SK-N-SH (cell line): ENCODE measurements at places on chromosomes 7 and 10. TPM values are rescaled to one million over a fixed set of nuclear protein-coding genes. Genes with fewer than 3 reads are reported as not detected.

DNA sequence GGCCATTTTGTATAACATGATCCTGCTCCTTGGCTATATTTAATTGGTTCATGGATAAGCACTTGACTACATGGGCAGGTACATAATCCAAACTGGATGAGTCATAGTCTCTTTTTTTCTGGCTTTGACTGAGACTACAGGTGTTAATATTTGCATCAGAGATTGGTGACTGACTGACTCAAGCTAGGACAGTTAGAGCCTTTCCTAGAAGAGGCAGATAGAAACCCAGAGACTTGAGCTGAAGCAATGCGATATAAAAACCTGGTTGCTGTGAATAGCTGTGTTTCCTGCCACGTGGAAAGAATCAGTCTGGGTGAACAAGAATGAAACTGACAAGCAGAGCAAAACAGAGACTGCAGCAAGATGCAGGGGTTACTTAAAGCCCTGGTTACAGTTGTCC is 81.0 kb downstream of the SAMD9 start:
- H3K27ac ChIP-seq: no peak overlapping the region
- no peak overlapping the region for H3K4me3 ChIP-seq

- no peaks in the 10 kb centered on the region for H3K27me3 ChIP-seq
- DNase-seq: no peak
- no peaks in the 10 kb centered on the region for H3K36me3 ChIP-seq
- H3K27ac ChIP-seq: no peak overlapping the region
- H3K4me3 ChIP-seq: no peak overlapping the region
Observed at GRCh38 chr7:70925411-70926115, 206.4 kb upstream of the GALNT17 start.

GRCh38 chr7:22723637-22724036 is 3.4 kb upstream of the IL6 start:
- H3K4me1 ChIP-seq: peaks cover 14% of the 10 kb centered on the region; the same call in 1 of the 2 replicates
- no peak overlapping the region for H3K4me3 ChIP-seq
- peak overlapping the region; percentile 39 for H3K27ac ChIP-seq
- no peak for DNase-seq
- H3K36me3 ChIP-seq: no peaks in the 10 kb centered on the region
- no peaks in the 10 kb centered on the region for H3K27me3 ChIP-seq

ELMO1 gene
- polyA plus RNA-seq: 0.64 and 2.8 TPM in 2 replicates

GRCh38 chr7:148232784-148233183 is 357.8 kb upstream of the C7orf33 start:
- no peak overlapping the region for H3K4me3 ChIP-seq
- no peaks in the 10 kb centered on the region for H3K36me3 ChIP-seq
- H3K4me1 ChIP-seq: no peaks in the 10 kb centered on the region

- H3K4me1 ChIP-seq: no peaks in the 10 kb centered on the region
- H3K36me3 ChIP-seq: no peaks in the 10 kb centered on the region
- H3K27me3 ChIP-seq: no peaks in the 10 kb centered on the region
- no peak overlapping the region for H3K4me3 ChIP-seq
Observed at GRCh38 chr10:131708225-131708880, 192.5 kb upstream of the PPP2R2D start.

DNA sequence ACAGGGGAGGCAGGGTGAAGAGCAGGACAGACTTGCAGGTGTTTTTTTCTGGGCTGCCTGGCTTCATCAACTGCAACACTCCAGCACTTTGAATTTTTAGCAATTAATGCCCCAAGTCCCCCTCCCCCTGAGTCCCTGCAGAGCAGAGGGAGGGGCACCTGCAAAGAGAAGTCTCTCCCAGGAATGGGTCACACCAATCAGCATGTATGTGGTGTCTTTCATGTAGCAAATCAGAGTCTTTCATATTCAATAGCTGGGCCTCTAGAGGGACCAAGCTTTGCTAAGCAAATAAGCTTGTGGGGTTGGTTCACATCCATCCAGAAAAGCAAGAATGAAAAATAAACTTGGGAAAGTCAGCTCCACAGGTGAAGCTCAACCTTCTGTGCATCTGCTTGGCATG is 90.7 kb downstream of the PARP12 start:
- no peak overlapping the region for H3K27ac ChIP-seq
- H3K27me3 ChIP-seq: peaks cover 36% of the 10 kb centered on the region
- H3K4me1 ChIP-seq: no peaks in the 10 kb centered on the region
- DNase-seq: no peak
- no peak overlapping the region for H3K4me3 ChIP-seq

LBX1 gene
- polyA plus RNA-seq: not detected in 2 replicates

GRCh38 chr10:29482591-29483431 is 152.0 kb downstream of the SVIL start:
- no peaks in the 10 kb centered on the region for H3K27me3 ChIP-seq
- peaks cover 22% of the 10 kb centered on the region for H3K4me1 ChIP-seq
- H3K4me3 ChIP-seq: no peak overlapping the region

GRCh38 chr10:49157229-49157628 is 23.4 kb upstream of the FAM170B start:
- no peaks in the 10 kb centered on the region for H3K36me3 ChIP-seq
- DNase-seq: no peak
- H3K27ac ChIP-seq: no peak overlapping the region
- H3K4me3 ChIP-seq: no peak overlapping the region
- H3K4me1 ChIP-seq: no peaks in the 10 kb centered on the region

- H3K36me3 ChIP-seq: no peaks in the 10 kb centered on the region
- no peak overlapping the region for H3K27ac ChIP-seq
- H3K27me3 ChIP-seq: no peaks in the 10 kb centered on the region
- no peak overlapping the region for H3K4me3 ChIP-seq
- no peaks in the 10 kb centered on the region for H3K4me1 ChIP-seq
- no peak for DNase-seq
Observed at GRCh38 chr10:75736889-75737579, 305.6 kb downstream of the LRMDA start.

DNA sequence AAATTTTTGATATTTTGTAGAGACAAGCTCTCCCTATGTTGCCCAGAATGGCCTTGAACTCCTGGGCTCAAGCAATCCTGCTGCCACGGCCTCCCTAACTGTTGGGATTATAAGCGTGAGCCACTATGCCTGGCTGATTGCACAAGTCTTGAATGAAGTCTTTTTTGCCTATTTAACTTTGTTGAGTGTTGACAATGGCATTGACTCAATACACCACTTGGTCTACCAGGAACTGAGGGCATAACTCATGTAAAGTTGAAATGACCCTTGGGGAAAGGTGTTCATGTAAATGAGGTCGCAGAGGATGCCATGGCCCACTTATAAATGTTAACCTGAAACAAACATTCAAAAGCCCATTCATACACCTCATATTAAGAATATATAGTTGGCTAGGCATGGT is 7.4 kb upstream of the UCMA start:
- no peaks in the 10 kb centered on the region for H3K4me1 ChIP-seq
- no peak overlapping the region for H3K27ac ChIP-seq

- no peaks in the 10 kb centered on the region for H3K4me1 ChIP-seq
- no peak overlapping the region for H3K27ac ChIP-seq
- no peaks in the 10 kb centered on the region for H3K27me3 ChIP-seq
- H3K36me3 ChIP-seq: no peaks in the 10 kb centered on the region
Observed at GRCh38 chr10:95739056-95739455, 16.9 kb upstream of the ENTPD1 start.

HBP1 gene
- 27.2 and 36.8 TPM in 2 replicates for polyA plus RNA-seq

DNA sequence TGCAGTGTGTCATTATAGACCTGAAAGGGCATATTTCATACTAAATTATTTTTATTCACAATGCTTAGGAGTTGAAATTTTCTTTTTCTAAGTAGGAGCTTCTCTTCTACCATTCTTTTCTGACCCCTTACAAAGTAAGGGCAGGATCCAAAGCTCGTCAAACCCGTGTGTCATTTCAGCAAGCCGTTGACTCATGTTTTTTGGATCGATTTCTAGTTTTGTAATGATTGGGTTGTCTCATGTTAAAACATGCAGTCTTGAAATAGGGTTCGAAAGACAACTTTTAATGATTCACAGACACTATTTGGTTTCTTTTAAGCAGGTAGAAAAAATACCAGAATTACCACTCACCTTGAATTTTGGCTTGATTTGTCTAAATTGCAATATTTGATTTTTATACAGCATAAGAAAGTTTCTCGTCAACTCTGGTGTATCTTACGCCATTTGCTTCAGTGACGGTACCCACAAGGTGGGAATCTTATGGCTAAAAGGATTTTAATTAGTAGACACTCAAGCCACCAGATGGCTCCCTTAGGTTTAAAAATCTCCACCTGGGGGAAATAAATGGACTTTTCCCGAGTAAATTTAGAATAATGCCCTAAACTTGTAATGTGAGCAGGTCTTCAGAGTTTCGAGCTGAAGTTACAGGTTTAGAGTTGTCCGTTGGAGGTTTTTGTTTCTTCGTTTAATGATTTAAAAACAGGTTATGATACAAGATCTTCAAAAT is 283.4 kb downstream of the CCDC3 start:
- no peak for DNase-seq
- no peak overlapping the region for H3K27ac ChIP-seq
- H3K27me3 ChIP-seq: no peaks in the 10 kb centered on the region
- peaks cover 4% of the 10 kb centered on the region; the same call in 1 of the 2 replicates for H3K4me1 ChIP-seq
- H3K4me3 ChIP-seq: no peak overlapping the region

TMEM130 gene
- polyA plus RNA-seq: 1.2 and 1.3 TPM in 2 replicates

FAM13C gene
- 7.0 and 7.6 TPM in 2 replicates for polyA plus RNA-seq

ANKRD61 gene
- 0.50 and 0.53 TPM in 2 replicates for polyA plus RNA-seq

- no peak overlapping the region for H3K4me3 ChIP-seq
- no peaks in the 10 kb centered on the region for H3K27me3 ChIP-seq
- no peak overlapping the region for H3K27ac ChIP-seq
- H3K4me1 ChIP-seq: no peaks in the 10 kb centered on the region
Observed at GRCh38 chr10:50541921-50542320, 81.8 kb downstream of the SGMS1 start.

- no peak overlapping the region for H3K4me3 ChIP-seq
- DNase-seq: no peak
- no peaks in the 10 kb centered on the region for H3K4me1 ChIP-seq
- H3K36me3 ChIP-seq: no peaks in the 10 kb centered on the region
- no peaks in the 10 kb centered on the region for H3K27me3 ChIP-seq
Observed at GRCh38 chr10:3622845-3623621, 162.0 kb downstream of the KLF6 start.

- no peaks in the 10 kb centered on the region for H3K27me3 ChIP-seq
- H3K27ac ChIP-seq: no peak overlapping the region
Observed at GRCh38 chr7:12796397-12797127, 109.1 kb downstream of the ARL4A start.

DNA sequence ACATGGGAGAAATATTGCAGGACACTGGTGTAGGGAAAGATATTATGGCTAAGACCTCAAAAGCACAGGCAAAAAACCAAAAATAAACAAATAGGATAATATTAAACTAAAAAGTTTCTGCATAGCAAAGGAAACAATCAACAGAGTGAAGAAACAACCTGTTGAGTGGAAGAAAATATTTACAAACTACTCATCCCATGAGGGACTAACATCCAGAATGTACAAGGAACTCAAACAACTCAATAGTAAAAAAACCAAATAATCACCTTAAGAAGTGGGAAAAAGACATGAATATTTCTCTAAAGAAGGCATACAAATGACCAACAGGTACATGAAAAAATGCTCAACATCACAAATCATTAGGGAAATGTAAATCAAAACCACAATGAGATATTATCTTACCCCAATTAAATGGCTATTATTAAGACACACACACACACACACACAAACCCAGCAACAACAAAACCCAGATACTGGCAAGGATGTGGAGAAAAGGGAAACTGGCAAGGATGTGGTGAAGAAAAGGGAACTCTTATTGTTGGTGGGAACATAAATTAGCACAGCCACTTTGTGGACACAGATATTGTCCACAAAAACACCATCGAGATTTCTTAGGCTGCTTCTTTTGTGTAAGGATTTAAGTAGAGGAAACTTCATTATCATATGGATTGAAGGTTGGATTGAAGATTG is 9.8 kb upstream of the RAB18 start:
- peaks cover 8% of the 10 kb centered on the region; the same call in 1 of the 2 replicates for H3K27me3 ChIP-seq
- no peaks in the 10 kb centered on the region for H3K4me1 ChIP-seq
- no peak for DNase-seq

DNA sequence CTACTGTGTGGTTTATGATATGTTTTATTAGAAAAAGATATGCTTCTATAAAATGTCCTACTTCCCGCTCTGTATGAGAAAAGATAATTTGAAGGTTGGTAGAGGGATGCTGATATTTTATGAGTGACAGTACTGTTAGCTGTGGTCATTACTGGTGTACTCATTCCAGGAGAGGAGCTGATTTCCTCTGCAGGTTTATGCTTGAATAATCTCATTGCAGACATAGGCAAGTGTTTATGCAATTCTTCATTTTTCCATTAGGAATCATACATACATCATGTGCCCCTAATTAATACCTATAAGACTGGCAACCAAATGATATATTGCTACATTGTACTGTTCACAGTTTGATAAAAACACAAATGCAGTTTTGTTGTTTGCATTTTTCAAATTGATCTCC is 269.4 kb downstream of the MALRD1 start:
- H3K4me3 ChIP-seq: no peak overlapping the region
- no peaks in the 10 kb centered on the region for H3K36me3 ChIP-seq
- H3K4me1 ChIP-seq: no peaks in the 10 kb centered on the region
- no peak for DNase-seq

CALML5 gene
- polyA plus RNA-seq: not detected in 2 replicates

DNA sequence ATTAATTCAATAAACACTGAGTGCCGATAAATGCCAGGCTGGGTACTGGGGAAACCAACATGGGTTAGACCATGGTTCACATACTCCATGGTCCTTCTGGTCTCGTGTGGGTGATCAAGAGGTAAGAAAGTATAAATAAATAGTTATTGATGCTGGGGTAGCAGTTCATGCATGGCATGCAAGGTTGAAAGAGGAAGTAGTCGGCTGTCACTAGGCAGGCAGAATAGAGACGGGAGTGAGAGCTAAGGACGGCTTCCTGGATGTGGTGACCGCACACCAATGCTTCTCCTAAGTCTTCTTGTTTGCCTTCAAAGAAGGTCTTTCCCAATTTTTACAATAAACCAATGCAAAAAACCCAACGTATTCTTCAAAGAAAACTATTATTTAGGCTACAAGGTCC is 208.6 kb downstream of the ADAM12 start:
- no peak overlapping the region for H3K27ac ChIP-seq
- no peak for DNase-seq
- no peaks in the 10 kb centered on the region for H3K27me3 ChIP-seq
- H3K4me1 ChIP-seq: no peaks in the 10 kb centered on the region

- H3K27ac ChIP-seq: peak overlapping the region; percentile 35; the same call in 1 of the 2 replicates
- peaks cover 7% of the 10 kb centered on the region; the same call in 1 of the 2 replicates for H3K4me1 ChIP-seq
- no peaks in the 10 kb centered on the region for H3K36me3 ChIP-seq
- DNase-seq: no peak
- H3K4me3 ChIP-seq: no peak overlapping the region
Observed at GRCh38 chr7:79988653-79989052, 146.0 kb upstream of the GNAI1 start.

GRCh38 chr7:5997210-5997808 is 11.5 kb downstream of the PMS2 start:
- H3K27me3 ChIP-seq: no peaks in the 10 kb centered on the region
- 0 out of 2 replicates have a peak overlapping the region, but pooled peaks have one; percentile 5 for H3K27ac ChIP-seq
- peak; percentile 74 for DNase-seq

DNA sequence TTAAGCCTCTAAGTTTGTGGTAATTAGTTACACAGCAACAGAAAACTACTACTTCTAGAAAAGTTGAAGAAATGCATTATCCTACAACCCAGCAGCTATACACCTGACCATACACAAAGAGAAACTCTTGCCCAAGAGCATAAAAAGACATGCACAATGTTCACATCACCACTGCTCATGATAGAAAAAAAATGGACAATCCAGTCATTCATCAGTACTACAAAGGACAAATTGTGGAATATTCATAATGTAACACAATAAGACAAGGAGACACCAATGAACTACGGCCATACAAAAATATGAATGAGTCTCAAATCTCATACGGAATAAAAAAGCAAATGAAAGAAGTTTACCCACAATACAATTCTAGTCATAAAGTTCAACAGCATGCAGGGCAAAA is 87.4 kb downstream of the ZFAND4 start:
- H3K4me3 ChIP-seq: no peak overlapping the region
- H3K27ac ChIP-seq: no peak overlapping the region
- H3K27me3 ChIP-seq: no peaks in the 10 kb centered on the region
- no peaks in the 10 kb centered on the region for H3K36me3 ChIP-seq
- DNase-seq: no peak
- peaks cover 6% of the 10 kb centered on the region for H3K4me1 ChIP-seq

CUTC gene
- 19.4 and 21.1 TPM in 2 replicates for polyA plus RNA-seq
